ENCODE measurements at places on chromosomes 5 and 9. TPM values are rescaled to one million over a fixed set of nuclear protein-coding genes. Genes with fewer than 3 reads are reported as not detected.
A peak's percentile ranks its signal among the peaks of the same experiment; 100 is the strongest.

DNA sequence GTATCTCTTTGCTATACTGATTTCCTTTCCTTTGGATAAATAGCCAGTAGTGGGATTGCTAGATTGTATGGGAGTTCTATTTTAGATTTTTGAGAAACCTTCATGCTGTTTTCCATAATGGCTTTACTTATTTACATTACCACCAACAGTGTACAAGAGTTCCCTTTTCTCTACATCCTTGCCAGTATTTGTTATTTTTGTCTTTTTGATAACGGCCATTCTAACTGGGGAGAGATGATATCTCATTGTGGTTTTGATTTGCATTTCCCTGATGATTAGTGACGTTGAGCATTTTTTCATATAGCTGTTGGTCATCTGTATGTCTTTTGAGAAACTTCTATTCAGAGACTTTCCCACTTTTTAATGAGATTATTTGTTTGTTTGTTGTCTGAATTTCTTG is 25.8 kb downstream of the NADK2 start:
- no peak for DNase-seq

DNA sequence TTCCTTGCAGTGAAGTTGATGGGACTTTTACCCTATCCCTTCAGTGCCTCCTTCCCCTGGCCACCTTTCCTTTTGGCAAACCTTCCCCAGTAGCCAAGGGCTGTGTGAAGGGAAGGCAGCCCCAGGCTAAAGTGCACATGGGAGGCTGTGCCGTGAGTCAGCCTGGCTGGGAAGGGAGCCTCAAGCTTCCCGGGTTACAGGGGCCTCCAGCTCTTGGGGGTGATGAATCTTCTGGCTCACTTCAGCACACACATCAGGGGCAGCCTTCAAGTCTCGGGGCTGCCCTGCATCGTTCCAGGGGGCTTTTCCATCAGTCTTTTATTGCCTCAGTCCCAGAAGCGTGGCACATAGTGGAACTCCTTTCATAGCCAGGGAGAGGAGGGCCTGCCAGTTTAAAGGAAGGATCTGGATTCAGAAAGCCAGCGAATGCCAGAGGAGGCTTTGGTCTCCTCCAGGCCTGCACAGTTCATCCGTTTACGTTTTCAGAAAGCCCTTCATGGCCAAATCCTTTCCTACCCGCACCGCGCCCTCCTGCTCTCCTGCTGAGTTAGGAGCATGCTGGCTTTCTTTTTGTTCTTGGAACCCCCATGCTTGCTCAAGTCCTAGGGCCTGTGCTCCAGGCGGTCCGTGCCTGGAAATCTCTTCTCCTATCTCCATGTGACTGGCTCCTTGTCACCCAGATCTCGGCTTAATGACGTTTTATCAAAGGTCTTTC is 134.8 kb upstream of the KLF4 start:
- DNase-seq, result no peak

- no peak for DNase-seq
These were observed 525.9 kb upstream of the ZNF608 start for GRCh38 chr5:125272357-125272756.

DNA sequence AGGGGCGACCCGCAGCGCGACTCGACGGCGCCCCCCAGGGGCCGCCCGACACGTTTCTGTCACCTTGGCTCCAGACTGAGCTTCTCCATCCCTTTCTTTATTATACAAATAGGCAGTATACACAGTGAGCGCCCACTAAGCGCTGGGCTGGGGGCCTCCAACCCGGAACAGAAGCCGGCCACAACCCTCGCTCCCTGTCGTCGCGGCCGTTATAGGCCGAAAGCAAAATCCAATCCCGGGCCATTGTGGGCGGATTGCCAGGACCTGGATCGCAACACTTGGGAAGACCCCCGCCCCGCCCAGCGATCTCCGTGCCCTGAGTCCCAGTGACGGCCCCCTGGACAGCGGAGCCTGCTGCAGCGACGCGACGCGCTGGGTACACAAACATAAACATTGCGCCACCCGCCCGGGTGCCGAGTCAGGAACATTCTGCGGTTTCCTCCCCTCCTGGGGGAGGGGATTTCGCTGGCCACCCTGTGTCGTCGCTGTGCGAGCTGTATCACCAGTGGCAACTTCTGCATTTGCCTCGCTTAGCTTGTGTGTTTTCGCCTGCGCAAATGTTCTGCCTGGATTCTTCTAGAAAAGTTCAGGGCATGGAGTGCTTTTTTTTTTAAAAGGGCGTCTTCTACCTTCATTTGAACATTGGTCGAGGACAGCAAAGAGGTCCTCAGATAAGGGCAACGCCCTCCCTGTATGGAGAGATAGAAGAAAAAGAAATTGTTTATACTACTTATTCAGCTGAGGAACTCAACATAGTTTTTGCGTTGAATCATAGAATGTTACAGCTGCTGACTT is 1.3 kb upstream of the DUSP1 start:
- DNase-seq, result peak; percentile 79

- DNase-seq, result no peak
These were observed 361.6 kb upstream of the WWC1 start for GRCh38 chr5:167929841-167930240.

- DNase-seq, result no peak
These were observed 38.4 kb downstream of the LMX1B start for GRCh38 chr9:126652140-126652582.

- DNase-seq, result no peak
These were observed 131.1 kb upstream of the CNTLN start for GRCh38 chr9:17003576-17004240.

Gene FREM1
- total RNA-seq, result not detected

Gene PLEKHG4B
- total RNA-seq, result not detected

Gene LECT2
- not detected for total RNA-seq

Gene SMIM33
- total RNA-seq, result 0.14 TPM

Gene FAM81B
- not detected for total RNA-seq

All from activated naive CD4-positive, alpha-beta T cell treated with anti-CD3 and anti-CD28 coated beads for 36 hours (primary cell).